Activated CD8-positive, alpha-beta T cell treated with anti-CD3 and anti-CD28 coated beads for 36 hours (primary cell): ENCODE measurements at places on chromosomes 12 and 14. TPM values are rescaled to one million over a fixed set of nuclear protein-coding genes. Genes with fewer than 3 reads are reported as not detected.
A peak's percentile ranks its signal among the peaks of the same experiment; 100 is the strongest.

KSR2 gene
- total RNA-seq, result not detected

DNA sequence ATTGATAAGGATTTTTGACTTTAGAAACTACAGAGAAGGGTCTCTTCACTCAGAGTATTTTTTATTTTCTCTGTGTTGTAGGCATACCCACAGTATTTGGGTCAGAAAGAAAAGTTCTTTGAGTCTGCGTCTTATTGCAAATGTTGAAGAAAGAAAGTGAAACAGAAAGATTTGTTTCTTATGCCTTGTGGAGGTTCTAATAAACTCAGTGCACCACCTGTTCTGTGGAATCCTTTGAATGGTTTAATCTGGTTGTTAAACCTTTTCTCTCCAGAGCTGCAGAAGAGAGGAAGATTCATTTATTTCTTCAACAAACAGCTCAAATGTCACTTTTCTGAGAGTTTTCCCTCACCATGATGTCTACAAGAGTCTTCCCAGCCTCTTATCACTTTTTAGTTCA is 146.6 kb upstream of the PLEKHG7 start:
- no peak for DNase-seq

- peak; percentile 71 for DNase-seq
These were observed 2.5 kb downstream of the USP44 start for GRCh38 chr12:95548539-95549391.

DNA sequence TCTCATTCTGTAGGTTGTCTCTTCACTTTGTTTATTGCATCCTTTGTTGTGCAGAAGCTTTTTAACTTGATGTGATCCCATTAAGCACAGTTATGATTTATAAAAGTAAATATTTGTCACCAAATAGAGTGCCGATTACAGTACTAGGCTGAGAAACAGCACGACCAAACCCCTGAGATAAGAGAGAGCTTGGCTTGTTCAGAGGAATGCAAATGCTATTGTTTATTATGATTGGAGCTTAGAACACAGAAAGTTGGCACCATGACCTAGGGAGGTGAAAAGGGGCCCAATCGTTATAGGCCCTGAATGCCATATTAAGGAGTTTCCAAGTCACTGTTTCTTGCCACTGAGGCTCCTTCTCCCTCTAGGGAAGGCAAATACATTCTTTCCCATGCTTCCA is 214.9 kb downstream of the KITLG start:
- no peak for DNase-seq

GRCh38 chr14:68733086-68733914 is 59.6 kb downstream of the ZFP36L1 start:
- DNase-seq, result peak; percentile 60

VASH1 gene
- 1.7 TPM for total RNA-seq

DNA sequence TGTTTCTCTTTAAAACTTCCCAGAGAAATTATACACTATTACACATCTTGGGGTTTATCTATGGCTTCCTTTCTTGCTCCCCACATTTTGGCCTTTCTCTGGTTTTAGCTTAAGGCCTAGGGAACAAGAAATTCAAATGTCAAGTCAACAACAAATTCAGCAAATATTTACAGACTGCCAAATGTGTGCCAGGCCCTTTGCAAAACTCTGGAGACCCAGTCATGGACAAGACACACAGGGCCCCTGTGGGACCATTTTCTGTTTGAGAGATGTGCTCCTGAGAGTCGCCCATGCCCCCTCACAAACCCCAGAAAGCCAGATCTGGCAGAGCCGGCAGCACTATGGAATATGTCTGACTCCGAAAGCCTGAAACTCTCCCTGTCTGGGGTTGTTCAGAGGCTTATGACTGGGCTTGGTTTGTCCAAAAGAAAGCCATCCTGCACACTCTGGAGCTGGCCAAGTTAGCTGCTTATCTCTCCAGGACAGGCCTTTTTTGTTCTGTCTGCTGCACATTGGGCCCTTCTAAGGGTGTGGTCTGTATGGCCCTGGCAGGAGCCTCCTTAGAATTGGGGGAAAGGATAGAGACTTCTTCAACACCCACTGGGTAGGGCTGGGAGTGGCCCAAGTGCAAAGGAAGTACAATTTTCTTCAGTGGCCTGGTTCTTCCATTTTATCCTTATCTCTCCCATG is 1.1 kb upstream of the KRT3 start:
- DNase-seq, result no peak
